ENCODE measurements at places on chromosomes 12 and 14.
A peak's percentile ranks its signal among the peaks of the same experiment; 100 is the strongest.

GRCh38 chr14:73663548-73664212, 18.9 kb downstream of the DNAL1 start:
- H3K27ac ChIP-seq, result no peak overlapping the region
- H3K4me1 ChIP-seq, result no peaks in the 10 kb centered on the region
- H3K27me3 ChIP-seq, result no peaks in the 10 kb centered on the region
- no peaks in the 10 kb centered on the region for H3K36me3 ChIP-seq
- DNase-seq, result no peak

- H3K27ac ChIP-seq, result peak overlapping the region; percentile 69
- no peaks in the 10 kb centered on the region for H3K27me3 ChIP-seq
- no peak overlapping the region for H3K4me3 ChIP-seq
- peaks cover 39% of the 10 kb centered on the region for H3K4me1 ChIP-seq
- H3K36me3 ChIP-seq, result no peaks in the 10 kb centered on the region
- peak; percentile 46 for DNase-seq
These were observed 9.2 kb upstream of the INF2 start for GRCh38 chr14:104680056-104680805.

DNA sequence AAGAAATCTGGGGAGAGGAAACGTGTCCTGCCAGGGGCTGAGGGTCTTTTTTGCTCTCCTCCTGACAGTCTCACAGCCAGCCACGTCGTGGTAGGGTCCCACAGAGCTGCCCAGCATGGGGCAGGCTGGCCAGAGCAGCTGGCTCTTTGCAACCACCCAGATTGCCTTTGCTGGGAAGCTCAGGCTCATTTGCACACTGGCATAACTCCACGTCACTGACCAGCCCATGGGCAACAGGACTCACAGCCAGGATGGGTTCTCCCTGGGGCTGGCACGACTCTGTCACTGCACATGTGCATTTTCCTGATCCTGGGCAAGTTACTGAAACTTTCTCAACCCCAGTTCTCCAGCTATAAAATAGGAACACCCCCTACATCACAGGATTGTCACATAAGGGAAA, 242.2 kb downstream of the DPF3 start:
- no peak overlapping the region for H3K27ac ChIP-seq
- no peak for DNase-seq
- H3K27me3 ChIP-seq, result no peaks in the 10 kb centered on the region

DNA sequence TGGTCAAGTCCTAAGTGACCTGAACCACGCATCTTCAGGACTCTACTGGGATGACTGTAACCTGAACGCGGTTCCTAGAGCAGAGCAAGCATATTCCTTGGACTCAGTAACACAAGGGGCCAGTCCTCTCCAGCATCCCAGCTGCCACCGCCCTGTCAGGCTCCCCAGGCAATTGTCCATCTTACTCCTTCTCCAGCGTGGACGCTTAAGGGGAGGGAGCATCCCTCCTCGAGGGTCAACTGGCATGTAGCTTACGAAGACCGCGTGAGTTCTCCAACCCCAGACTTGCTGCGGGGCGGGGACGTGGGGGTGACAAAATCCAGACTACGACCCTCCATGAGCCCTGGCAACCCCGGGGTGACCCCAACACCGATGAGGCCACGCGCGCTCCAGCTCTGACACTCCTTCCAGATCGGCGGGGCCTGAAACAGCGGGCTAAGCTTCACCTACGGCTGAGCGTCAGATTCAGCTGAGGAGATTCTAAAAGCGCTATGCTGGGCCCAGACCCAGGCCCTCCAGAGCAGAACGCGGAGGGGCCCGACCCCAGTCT, 846 bp upstream of the MTHFD1 start:
- H3K27me3 ChIP-seq, result no peaks in the 10 kb centered on the region
- H3K4me1 ChIP-seq, result peaks cover 22% of the 10 kb centered on the region
- H3K36me3 ChIP-seq, result peaks cover 14% of the 10 kb centered on the region

GRCh38 chr12:109951751-109952150, 44.4 kb downstream of the GIT2 start:
- peak overlapping the region; percentile 68 for H3K27ac ChIP-seq
- H3K27me3 ChIP-seq, result no peaks in the 10 kb centered on the region
- peaks cover 54% of the 10 kb centered on the region for H3K4me1 ChIP-seq
- DNase-seq, result peak; percentile 75

DNA sequence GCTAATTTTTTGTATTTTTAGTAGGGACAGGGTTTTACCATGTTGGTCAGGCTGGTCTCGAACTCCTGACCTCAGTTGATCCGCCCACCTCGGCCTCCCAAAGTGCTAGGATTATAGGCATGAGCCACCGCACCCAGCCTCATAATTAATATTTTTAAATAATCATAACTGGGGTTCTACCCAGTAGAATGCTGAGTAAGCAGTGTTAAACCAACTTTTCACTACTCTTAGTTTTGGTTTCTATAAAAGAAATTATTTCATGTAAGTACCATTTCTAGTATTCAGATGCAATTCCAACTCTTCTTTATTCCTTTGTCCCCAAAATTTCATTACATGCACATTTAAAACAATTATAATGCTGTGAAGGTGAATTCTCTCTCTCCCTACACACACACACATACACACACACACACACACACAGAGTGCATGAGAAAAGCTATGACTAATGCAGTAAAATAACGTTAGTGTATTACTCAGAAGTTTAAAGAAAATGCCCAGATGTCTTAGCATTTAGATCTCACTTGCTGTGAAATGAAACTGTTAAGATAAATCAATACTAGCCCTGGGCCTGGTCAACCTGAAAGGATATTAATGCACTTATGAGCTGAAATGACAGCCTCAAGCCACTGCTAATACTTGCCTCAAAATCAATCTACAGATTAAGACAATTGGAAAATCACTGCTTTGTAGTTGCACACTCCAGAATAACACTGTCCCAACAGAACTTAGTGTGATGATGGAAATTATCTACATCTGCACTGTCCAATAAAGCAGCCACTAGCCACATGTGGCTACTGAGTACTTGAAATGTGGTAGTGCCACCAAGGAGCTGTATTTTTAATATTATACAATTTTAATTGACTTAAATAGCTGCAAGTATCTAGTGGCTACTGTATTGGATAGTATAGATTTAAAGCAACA, 36.0 kb downstream of the PTPN21 start:
- peaks cover 24% of the 10 kb centered on the region for H3K36me3 ChIP-seq
- H3K4me3 ChIP-seq, result no peak overlapping the region
- no peaks in the 10 kb centered on the region for H3K27me3 ChIP-seq
- peaks cover 5% of the 10 kb centered on the region for H3K4me1 ChIP-seq
- H3K27ac ChIP-seq, result no peak overlapping the region

All from psoas muscle (tissue), 8 donors.